ENCODE measurements at places on chromosomes 11 and 22.
A peak's percentile ranks its signal among the peaks of the same experiment; 100 is the strongest.

DNA sequence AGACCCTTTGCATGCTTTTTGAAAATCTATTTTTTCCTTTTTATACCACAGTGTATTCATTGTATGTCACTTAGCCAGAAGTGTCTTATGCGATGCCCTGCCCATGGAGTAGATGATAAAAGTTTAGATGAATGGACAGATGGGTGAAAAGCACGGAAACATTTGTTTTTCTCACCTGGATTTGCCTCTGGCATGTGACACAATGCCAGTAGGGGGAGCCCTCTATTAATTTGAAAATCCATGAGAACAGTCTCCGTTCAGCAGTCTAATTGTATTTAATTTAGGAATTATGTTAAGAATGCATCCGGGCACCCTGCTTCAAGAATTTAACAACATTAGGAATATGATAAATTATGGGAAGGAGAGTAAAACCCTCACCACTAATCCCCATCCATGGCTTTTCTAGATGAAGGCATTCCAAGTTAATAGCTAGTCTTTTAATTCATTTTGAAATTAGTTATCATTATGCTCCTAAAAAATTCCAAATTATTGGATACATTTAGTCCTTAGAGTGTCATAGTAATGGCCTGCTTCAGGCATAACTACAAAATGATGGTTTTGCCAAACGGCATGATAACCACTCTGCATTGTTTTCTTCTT, 55.3 kb upstream of the ALKBH3 start:
- no peak for DNase-seq

GRCh38 chr11:17602105-17603001, 55.3 kb downstream of the OTOG start:
- DNase-seq: no peak

GRCh38 chr11:72482211-72482812, 48.0 kb upstream of the CLPB start:
- peak; percentile 36 for DNase-seq

DNA sequence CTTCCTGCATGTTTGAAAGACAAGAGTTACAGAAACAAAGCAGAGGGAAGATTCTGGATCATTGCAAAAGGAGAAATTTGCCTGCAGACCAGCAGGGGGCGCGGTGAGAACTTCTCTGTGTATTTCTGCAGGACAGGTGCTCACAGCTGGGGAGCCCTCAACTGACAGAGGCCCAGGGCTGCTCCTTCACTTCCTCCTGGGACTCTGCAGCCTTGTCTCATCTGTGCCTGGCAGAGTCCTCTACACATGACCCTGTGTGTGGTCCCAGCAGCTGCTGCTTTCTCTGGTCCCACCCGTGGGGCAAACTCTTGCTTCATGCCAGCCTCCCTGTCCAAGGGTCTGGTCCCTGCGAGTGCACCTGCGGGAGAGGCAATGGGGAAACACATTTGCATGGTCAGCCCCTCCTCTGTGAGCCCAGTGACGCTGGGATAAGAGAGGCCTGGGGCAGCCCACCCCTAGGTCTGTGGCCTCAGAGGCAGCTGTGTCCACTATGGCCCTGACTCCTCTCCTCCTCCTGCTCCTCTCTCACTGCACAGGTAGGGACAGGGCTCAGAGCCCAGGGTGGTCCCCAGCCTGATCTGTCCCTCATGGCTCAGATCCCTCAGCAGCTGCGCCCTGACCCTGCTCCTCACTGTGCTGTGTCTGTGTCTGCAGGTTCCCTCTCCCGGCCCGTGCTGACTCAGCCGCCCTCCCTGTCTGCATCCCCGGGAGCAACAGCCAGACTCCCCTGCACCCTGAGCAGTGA, 43.2 kb upstream of the VPREB1 start:
- peak; percentile 50 for DNase-seq

DNA sequence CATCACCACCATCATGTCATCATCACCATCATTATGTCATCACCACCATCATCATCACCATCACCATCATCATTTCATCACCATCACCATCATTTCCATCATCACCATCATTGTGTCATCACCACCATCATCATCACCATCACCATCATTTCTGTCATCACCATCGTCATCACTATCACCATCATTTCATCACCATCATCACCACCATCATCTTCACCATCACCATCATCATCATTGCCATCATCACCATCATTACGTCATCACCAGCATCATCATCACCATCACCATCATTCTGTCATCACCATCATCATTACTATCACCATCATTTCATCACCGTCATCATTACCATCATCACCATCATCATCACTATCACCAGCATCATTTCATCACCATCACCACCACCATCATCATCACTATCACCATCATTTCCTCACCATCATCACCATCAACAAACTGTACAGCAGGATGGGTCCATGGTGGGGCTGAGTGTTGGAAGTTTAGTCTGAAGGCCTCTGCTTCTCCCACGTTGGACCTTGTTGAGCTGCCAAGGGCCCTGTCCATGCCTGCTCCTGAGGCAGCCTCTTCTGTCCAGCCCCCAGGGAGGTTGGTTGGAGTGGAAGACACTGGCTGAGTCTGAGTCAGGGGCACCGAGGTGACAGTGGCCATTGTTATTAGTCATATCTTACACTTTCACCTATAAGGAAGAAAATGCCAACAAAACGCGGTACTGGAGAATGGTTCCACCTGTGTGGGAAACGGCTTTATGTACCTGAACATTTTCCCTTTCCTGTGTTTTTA, 247.1 kb downstream of the TBC1D22A start:
- DNase-seq: no peak

GRCh38 chr22:26995235-26995634, 337.8 kb downstream of the MIAT start:
- no peak for DNase-seq

DNA sequence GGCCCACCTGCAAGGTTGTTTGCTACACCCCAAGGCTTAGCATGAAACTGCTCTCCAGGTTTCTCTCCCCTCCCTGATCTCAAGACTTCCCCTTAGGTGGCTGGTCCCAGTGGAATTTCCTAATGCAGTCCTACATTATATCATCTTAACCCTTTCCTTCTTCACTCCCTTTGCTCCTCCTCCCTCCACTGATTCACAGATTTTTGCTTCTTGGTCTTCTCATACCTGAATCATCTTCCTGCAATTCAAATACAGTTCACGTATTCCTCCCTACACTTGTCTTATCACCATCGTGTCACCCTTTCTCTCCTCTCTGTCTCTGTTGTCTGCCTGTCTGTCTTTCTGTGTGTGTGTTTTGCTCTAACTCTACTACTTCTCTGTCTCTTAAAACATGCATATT, 17.0 kb downstream of the MMP10 start:
- no peak for DNase-seq

- peak; percentile 4 for DNase-seq
Measured at GRCh38 chr11:30310623-30311022, 12.3 kb upstream of the ARL14EP start.

DNA sequence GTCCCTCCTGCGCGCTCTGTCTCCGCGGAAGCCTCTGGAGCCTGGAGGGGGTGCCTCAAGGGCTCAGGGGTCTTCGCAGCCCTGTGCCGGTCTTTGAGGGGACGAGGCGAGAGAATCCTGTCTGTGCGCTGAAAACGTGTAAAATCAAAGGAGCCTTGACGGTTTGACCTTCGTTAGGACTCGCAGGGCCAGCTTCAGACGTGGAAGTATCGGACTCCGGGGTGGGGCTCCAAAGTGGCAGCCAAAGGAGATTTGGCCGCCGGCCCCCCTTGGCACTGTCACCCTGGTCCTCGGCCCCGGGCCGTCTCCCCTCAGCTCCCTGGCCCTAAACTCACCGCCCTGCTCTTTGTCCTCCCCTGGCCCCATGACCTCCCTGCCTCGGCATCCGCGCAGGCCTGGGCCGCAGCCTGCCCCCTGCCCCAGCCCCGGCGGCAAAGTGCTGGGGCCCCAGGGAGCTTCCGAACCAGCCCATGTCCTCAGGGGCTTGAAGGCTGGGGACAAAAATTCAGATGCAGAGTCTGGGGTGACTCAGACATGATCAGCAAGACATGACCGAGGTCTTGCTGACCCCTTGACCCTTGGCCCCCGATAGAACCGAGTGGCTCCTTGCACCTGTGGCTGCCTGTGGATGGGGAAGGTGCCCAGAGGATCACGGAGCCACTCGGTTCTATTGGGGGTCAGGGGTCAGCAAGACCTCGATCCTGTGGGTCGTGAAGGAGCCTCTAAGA, 6.9 kb upstream of the PHRF1 start:
- DNase-seq: no peak

DNA sequence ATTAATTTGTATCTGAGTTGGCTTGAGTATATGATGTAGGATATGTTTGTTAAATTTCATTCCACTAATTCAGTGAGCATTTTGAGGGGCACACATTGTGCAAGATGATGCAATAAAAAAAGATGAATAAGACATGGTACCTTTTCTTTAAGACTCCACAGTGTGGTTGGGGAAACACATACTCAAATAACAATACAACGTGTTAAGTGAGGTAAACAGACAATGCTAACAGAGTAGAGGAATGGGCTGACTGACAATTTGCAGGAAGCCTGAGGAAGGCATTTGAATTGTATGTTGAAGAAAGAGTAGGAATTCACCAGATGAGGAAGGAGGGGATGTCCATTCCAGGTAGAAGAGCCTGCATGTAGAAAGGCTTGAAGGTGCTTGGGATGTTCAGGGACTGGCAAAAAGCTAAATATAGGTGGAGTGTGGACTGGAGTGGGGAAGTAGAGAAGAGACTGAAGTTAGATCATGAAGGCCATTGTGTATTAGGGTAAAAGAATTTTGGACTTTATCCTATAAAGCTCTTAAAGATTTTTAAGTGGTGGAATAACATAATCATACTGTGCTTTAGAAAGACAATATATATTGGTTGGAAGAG, 6.8 kb downstream of the RNF169 start:
- DNase-seq: no peak

DNA sequence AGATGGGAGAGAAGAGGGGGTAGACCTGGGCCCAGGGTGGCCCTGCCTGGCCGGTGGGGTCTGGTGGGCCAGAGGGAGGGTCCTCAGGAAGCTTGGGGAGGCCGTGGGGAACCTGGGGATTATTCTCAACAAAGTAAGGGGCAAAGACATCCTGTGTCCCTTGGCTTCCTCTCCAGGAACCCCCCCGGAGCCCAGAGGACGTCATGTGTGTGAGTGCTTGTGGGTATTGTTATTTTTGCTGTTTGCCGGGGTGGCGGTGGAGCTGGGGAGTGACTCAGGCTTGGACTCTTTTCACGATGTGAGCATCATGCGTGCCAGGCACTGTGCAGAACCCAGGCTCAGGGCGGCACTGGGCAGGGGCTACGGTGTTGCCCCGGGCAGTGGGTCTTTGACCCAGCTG, 982 bp upstream of the SHANK3 start:
- DNase-seq: no peak

DNA sequence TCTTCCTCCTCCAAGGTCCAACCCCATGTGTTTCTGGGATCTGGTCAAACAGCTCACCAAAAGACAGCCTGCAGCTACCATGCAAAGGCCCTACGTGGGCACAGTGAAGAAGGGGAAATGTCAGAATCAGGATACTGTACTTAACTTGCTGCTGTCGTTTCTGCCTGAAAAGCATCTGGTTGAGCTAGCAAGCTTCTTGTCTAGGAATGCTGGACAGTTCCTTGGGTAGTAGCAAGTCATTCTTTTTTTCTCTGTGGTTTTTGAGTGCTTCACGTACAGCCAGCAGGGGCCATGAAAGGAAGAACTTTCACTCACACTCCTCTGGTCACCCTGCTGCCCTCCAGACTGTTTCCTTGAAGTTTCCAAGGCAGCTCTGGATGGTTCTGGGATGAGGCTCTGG, 24.7 kb downstream of the RCOR2 start:
- no peak for DNase-seq

- no peak for DNase-seq
Measured at GRCh38 chr22:26406118-26406517, 22.9 kb upstream of the ASPHD2 start.

GRCh38 chr11:126701520-126701897, 299.1 kb downstream of the KIRREL3 start:
- DNase-seq: no peak

GRCh38 chr22:39408173-39408572, 8.6 kb downstream of the TAB1 start:
- no peak for DNase-seq

DNA sequence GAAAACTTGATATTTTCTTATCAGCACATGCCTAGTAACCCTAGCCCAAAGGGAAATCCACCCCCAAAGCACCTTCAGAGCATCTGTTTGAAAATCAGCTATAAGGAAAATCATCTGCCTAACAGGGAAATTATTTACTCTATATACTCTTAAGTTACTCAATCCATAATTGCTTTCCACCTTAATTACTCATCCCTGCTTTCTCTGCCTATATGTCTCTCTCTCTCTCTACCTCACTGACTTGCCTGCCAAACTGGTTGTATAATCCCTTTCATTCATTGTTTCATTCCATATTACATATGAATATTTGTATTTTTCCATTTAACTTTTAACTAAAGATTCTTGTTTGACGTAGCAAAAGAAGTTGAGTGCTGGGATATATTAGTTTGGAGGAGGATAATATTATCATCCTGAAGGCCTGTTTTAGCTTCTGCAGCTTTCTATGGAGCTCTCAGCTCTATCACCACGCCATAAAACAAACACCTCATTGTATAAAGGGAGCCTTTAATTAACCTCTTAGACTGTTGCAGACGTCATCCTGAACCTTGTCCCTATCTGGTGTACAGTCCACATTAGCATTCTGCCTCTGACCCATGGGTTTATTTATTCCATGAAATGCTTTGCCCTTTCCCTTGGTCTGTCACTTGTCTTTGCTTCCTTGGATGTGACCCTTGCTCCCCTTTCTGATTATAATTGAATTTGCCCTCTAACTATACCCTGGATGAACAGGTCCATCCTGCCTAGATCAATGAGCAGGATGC, 98.9 kb downstream of the INSC start:
- no peak for DNase-seq

DNA sequence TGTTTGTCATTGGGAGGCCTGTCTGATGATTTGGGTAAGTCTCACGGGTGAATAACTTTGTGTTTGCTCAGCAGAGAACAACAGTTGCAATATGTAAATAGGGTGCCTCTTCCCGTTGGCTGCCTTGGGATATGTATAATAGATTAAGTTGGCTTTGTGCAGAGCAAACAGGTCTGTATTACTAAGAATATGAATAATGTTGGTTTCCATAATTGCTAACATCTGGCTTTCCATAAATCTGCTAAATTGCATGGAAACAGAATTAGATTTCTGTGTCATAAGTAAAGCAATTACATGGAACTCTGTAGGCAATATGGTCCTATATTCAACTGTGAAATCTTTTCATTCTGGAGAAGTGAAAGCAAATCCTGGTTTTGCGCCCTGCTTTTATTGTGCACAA, 636.0 kb upstream of the ANO5 start:
- no peak for DNase-seq

DNA sequence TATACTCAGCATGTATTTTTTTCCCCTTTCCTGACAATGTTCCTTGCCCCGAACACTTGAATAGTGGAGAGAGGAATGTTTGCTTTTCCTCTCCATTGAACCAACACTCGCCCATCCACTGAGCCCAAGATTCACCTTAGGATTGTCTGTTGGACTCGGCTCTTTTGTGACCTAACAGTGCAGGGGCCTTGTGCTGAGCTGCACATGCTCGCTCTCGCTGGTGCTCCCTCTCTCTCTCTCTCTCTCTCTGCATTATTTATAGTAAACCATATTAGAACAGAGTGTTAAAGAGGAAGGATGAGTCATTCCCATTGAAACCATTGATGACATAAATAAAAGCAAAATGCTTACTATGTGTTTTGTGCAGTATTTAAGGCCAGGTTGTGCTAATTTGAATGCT, 20.7 kb downstream of the ZBTB16 start:
- no peak for DNase-seq

- DNase-seq: no peak
Measured at GRCh38 chr22:48880749-48881148, 946.9 kb downstream of the BRD1 start.

All from GM19239 (cell line).